NCI-H1436 treated with DMSO at 0.1 percent for 48 hours (cell line): ENCODE measurements at places on chromosomes 1 and 21.

DNA sequence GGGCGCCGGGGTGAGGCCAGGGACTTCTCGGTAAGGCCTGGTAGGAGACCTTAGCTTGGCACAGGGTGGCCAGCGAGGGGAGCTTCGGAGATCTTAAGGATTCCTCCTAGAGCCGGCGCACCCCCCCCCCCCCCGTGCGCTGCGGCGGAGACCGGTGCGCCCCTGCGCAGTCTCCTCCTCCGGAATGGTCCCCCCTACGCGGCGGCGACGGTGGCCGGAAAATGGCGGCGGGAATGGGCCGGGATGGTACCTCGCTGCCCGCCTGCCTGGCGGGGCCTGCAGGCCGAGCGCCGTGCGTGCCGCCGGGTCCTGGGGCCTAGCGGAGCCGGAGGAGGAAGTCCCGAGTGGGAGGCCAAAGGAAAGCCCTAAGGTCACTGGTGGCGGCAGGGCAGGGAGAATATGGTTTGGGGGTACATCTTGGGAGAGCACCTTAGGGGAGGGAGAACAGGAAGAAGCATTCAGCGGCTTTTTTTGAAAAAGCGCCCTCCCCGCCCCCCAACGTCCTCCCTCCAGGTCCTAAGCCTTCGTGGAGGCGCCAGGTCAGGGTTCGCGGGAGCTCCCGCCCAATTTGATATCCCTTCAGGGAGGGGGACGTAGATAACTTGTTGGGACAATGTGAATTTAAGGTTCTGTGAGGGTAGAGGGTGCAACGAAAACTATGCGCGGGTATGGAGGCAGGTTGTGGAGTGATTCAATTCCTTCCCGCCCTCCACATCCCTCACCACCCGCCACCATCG is 429 bp downstream of the SRRM1 start:
- DNase-seq: no peak

GRCh38 chr1:204176049-204176448 is 9.9 kb upstream of the REN start:
- DNase-seq: no peak

GRCh38 chr1:3292051-3292722 is 162.3 kb upstream of the ARHGEF16 start:
- no peak for DNase-seq

DNA sequence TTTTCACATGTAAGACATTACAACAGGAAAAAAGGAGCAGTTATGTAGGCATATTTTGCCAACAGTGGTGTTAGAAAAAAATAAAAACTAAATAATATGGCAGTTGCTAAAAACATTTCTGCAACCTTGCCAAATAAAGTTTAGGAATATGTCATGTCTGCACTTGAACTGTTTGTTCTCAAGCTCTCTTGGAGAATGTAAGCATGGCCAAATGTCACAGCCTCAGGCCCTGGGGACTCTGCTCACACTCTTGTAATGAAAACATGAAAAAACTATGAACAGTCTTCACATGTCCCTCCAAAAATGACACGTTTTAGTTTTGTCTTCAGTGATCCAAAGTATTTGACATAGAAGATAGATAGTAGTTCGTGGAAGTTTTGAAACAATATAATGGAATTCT is 753.3 kb downstream of the LTN1 start:
- DNase-seq: no peak

DNA sequence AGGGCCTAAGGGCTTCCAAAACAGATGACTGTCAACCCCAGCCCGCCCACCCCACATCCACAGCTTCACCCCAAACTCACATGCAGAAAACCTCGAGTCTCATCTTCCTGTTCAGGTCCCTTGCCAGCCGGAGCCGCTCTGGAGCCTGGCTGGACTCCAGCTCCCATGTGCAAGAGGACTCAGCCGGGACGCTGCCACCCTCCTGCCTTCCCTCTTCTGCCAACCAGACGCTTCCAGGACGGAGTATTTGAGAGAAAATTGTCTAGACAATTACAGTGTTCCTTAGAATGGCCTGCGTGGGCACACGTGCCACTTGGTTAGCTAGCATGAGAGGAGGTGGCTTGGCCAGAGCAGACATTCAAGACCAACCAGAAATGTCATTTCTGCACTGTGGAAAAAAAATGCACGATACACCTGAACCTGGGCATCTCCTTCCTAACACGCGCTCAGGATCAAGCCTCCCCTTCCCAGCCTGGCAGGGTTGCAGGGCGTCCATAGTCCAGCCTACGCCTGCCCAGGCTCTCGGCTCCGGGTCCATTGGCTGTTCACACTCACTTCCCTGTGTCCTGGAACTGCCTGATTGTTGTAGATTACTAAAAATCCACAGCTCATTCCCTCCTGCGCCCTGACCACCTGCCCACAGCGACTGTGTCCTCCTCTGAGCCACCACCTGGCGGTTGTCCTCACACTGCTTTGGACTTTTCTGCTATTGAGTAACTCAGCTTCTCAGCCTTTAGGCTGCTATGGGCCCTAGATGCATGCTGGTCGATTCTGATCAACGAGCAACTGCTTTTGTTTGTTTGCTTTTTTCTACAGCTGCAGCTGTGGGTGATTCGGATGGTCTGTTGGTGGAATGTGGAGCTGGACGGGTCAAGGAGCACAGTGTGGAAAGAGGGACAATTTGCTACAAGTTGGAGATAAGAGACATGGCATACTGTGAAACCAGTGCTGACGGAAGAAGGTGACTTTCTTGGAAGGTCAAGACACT is at the start of gene CLDN14:
Gene CLDN14 (minus strand): TSS at position 708 of the 988 bp plus-strand sequence. CDS start 18,427 bp downstream, outside the sequence.
- no peak for DNase-seq

DNA sequence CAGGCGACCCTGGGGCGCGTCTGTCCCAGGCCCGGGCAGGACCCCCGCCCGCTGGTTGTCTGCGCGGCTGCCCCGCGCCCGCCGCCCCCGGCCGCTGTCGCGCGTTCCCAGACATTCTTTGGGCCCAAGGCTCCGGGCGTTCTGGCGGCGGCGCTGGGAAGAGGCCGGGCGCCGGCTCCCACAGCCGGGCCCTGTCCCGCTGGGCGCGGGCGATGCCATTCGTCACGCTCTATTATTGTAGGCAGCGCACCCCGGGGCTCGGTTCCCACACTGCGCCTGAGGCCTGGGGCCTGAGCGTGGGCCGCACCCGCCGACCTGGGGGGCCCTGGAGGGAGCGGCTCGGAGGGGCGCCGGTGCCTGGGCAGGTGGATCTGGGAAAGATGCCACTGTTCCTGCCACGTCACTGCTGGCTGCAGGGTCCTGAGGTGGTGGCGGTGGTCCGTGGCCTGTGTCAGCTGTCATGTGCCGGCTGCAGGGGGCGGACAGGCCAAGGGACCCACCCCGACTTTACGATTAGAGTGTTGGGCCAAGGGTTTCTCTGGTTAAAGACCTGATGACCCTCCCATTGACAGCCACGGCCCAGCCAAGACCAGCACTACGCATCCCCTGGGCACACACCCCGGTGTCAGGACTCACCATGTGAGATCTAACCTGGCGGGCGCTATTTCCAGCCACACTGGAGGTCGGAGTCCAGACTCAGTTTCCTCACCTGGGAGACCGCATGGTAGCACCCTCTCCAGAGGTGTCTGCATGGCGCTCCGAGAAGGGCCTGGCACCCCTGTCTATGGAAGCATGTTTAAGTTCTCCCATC is 55.1 kb upstream of the ADARB1 start:
- DNase-seq: no peak

DNA sequence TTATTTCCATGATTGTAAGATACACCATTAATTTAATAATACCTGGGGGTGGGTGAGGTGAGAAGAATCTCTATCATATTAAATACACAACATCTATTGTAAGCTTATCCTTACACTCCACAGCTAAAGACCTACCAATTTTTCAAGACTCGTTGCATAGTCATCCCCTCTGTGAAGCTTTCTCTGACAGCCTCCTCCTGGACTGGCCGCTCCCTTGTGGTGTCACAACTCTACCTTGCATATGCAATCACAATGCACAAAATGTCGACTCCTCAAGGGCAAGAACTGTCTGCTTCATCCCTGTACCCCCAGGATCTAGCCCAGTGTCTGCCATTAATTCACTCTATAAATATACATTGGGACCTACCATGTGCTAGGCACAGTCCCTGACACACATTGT is 2.4 kb upstream of the PTGFRN start:
- no peak for DNase-seq

GRCh38 chr1:170854677-170855076 is 80.7 kb upstream of the MROH9 start:
- DNase-seq: no peak

- no peak for DNase-seq
Measured at GRCh38 chr1:40633931-40634376, 31.5 kb downstream of the RIMS3 start.

DNA sequence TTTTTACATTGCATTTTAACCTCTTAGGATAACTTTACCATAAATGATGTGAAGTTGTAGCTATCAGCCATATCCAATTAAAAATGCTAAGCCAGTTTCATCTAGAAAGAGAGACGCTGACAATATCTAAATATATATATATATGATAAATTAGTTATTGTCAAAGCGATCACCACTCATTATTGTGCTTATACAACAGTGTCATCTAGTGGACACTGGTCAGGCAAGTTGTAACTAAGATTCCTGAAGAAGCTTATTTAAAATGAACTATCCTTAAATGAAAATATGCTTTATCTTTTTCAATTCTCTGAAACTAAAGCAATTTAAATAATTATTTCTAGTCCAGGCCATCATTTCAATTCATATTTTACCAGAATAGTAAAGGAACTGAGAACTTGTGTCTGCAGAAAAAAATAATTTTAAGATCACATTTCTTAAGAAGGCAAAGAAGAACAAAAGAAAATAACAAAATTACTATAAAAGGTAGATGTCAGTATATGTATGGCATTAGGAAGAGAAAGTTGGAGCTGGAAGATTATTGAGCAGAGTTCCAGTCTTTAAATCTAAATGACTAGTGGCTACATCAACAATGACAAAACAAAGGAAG is 193.3 kb upstream of the SNX7 start:
- peak; percentile 47 for DNase-seq
